ENCODE measurements at places on chromosomes 6 and 20.

- DNase-seq, result no peak
Observed at GRCh38 chr6:169221264-169221663, 32.4 kb downstream of the THBS2 start.

DNA sequence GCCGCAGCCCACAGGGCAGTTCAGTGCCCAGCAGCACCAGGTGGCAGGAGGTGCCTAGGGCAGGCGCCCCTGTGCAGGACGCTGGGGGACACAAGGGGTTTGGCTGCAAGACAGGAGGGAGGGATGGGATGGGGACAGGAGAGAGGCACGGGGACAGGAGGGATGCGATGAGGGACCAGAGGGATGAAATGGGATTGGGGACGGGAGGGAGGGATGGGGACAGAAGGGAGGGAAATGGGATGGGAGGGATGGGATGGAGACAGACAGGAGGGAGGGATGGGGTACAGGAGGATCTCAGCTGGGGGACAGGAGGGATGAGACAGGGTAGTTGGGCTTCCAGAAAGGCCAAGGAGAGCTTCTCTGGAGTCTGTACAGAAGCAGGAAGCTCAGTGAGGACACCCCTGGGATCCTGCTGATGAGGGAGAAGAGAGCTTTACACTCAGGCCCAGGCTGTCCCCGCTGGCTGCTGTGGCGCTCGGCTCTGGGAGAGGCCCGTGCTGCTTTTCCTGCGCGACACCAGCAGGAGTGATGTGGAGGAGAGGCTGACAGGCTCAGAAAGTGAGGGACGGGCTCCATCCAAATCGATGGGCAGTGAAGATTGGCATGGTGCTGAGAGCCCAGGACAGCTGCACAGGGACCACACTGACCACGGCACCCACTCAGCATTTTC is 400.8 kb downstream of the SMOC2 start:
- DNase-seq, result no peak

DNA sequence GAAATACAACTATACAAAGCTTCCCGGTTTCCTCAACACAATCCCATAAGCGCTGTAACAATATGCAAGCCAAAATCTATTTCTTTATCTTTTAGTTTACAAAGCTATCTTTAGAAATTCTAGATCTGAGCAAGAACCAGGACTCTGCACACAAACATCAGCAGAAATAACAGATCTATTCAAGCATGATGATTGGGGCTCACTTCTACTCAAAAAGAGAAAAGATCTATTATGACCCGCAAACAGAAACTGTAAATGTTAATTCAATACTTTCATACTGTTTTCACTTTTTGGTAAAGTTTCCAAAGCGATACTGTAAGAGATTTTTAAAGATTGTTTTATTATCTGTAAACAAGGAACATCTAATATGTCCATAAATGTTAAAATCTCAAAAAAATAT is 86.6 kb downstream of the SESN1 start:
- DNase-seq, result no peak

DNA sequence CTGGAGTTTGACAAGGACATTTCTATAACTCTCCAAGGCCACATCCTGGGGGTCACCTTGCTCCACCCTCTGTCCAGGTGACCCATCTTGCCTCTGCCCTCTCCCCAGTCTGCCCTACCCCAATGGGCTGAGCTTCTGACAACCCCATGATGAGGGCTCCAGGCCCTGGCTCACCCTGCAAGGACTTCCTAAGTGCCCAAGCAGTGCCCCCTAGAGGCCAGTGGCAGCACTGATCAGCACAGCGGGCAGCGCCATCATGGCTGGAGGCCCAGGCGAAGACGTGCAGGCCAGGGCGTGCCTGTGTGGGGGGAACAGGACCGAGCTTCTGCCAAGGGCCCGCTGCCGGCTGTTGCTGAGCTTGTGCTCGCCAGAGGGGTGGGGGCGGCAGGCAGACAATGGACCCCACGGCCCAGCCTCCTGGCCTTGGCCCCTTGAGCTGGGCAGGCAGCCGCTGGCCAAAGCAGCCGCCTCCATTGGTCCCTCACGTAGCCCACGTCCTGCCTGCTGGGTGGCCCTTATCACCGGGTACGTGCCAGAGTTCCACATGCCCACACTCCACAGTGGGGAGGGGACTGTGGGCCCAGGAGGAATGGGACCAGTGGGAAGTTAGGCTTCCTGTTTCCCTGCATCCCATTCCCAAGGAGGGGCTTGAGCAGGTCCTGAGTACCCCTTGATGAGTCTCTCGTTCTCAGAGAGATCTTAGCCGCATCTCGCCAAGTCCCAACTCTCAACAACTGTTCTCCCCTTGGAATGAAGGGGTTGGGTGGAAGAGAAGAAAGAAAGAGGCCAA is 64.3 kb downstream of the MRPL14 start:
- DNase-seq, result peak; percentile 49

DNA sequence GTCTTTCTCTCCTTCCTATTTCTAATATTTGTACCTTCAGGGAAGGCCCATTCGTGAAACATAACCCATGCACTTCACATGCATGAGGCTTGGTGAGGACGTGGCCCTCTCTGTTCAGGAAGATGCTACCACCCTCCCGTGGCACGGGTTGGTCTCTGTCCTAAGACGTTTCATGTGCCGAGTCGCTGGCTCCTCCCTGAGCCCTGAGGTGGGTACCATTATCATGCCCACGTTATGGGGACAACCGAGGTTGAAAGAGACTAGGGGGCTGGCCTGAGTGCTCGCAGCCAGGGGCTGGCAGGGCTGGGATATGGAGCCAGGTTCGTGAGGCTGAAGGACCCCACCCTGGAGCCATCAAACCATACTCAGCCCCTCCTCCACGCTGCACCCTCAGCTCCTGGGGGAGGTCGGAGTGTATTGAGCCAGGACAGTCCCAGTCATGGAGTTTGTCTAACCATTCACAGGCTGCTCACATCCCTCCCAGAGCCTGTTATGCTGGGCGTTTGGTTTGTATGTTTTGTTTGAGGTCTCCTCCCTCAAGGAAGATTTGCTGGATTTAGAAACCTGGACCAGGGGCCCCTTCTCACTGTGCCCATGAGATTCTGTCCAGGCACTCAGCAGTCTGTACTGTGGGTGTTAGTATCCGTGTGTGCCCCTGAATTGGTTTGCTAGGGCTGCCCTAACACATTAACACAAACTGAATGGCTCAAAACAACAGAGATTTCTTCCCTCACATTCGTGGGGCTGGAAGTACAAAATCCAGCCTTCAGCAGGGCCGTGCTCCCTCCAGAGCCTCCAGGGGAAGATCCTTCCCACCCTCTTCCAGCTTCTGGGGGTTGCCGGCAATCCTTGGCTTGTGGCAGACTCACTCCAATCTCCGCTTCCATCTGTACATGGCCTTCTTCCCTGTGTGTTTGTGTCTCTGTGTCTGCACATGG is 88.3 kb downstream of the ANKRD60 start:
- DNase-seq, result no peak

All from DND-41 (cell line).